Lung (tissue), 17 donors: ENCODE measurements at places on chromosomes 2 and 18. TPM values are rescaled to one million over a fixed set of nuclear protein-coding genes. Genes with fewer than 3 reads are reported as not detected.

UPP2 gene
- not detected for polyA plus RNA-seq

DNER gene
- 2.0 TPM for polyA plus RNA-seq

EIPR1 gene
- 12.0 TPM for polyA plus RNA-seq

RPRM gene
- polyA plus RNA-seq: 0.73 TPM

RMND5A gene
- polyA plus RNA-seq: 10.1 TPM

PPP3R1 gene
- polyA plus RNA-seq: 24.9 TPM

ACVR1C gene
- 0.08 TPM for polyA plus RNA-seq

ANKRD62 gene
- 0.12 TPM for polyA plus RNA-seq

FZD7 gene
- 4.4 TPM for polyA plus RNA-seq

LRP1B gene
- polyA plus RNA-seq: 0.01 TPM

RTP5 gene
- 0.08 TPM for polyA plus RNA-seq

SCN3A gene
- 0.16 TPM for polyA plus RNA-seq

SERPINB5 gene
- polyA plus RNA-seq: 0.77 TPM

SLC9A4 gene
- 0.09 TPM for polyA plus RNA-seq

PJVK gene
- 5.7 TPM for polyA plus RNA-seq

ACTG2 gene
- polyA plus RNA-seq: 55.7 TPM

DPP10 gene
- 0.08 TPM for polyA plus RNA-seq

PDE6D gene
- 25.6 TPM for polyA plus RNA-seq

CRACDL gene
- 15.0 TPM for polyA plus RNA-seq

CCDC178 gene
- 0.61 TPM for polyA plus RNA-seq

ERICH2 gene
- polyA plus RNA-seq: 4.6 TPM

CHAC2 gene
- 4.9 TPM for polyA plus RNA-seq

LOXL3 gene
- 2.9 TPM for polyA plus RNA-seq

RGPD8 gene
- polyA plus RNA-seq: 0.81 TPM

COL6A3 gene
- polyA plus RNA-seq: 96.2 TPM

MTCL1 gene
- polyA plus RNA-seq: 1.3 TPM

WDR7 gene
- polyA plus RNA-seq: 3.7 TPM

BOK gene
- polyA plus RNA-seq: 31.5 TPM

SNORC gene
- polyA plus RNA-seq: 0.63 TPM

SERPINB3 gene
- 15.3 TPM for polyA plus RNA-seq

CHRND gene
- polyA plus RNA-seq: not detected

DNAJC10 gene
- 37.6 TPM for polyA plus RNA-seq

OSR1 gene
- 23.3 TPM for polyA plus RNA-seq

AMER3 gene
- not detected for polyA plus RNA-seq

CLEC4F gene
- polyA plus RNA-seq: 0.39 TPM

ANKRD30BL gene
- polyA plus RNA-seq: not detected

SFTPB gene
- polyA plus RNA-seq: 14,488 TPM

ATIC gene
- 180 TPM for polyA plus RNA-seq

LAMA1 gene
- 0.66 TPM for polyA plus RNA-seq

CCDC138 gene
- 1.8 TPM for polyA plus RNA-seq

ARHGAP28 gene
- polyA plus RNA-seq: 1.7 TPM

PCARE gene
- 0.01 TPM for polyA plus RNA-seq

KCNJ13 gene
- polyA plus RNA-seq: not detected

ALPP gene
- 7.4 TPM for polyA plus RNA-seq

FAM117B gene
- polyA plus RNA-seq: 1.4 TPM

C2orf15 gene
- polyA plus RNA-seq: 2.2 TPM

PROC gene
- polyA plus RNA-seq: 0.22 TPM

GRB14 gene
- 5.6 TPM for polyA plus RNA-seq

IFIH1 gene
- polyA plus RNA-seq: 18.7 TPM

GKN1 gene
- not detected for polyA plus RNA-seq
